ENCODE measurements at places on chromosomes 6 and 20.

- DNase-seq = peak; percentile 83
These were observed 117.0 kb downstream of the RTN4IP1 start for GRCh38 chr6:106512048-106512967.

DNA sequence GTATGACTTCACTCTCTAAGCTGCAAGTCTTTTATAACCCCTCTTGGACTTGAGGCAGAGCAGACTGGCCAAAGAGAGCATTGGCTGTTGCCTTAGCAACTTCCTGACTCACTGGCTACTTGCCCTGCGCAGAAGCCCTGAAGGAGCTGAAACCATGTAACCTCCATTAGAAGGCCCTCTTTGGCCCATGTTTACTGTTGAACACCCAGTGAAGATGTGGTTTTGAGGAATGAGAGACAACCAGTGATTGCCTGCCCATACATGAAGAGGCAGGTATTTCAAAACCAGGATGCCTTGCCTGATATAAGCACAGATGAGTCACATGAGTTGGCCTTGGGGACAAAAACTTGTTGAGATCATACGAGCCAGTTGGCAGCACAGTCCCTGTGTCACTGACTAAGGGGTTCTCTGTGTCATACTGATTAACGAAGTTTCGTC lies 182.5 kb downstream of the EDN1 start:
- no peak for DNase-seq

- no peak for DNase-seq
These were observed 18.1 kb downstream of the ENPP1 start for GRCh38 chr6:131825946-131826345.

- DNase-seq = no peak
These were observed 38.3 kb downstream of the SIRPA start for GRCh38 chr20:1933465-1933870.
